ENCODE measurements at places on chromosomes 3 and 15.

DNA sequence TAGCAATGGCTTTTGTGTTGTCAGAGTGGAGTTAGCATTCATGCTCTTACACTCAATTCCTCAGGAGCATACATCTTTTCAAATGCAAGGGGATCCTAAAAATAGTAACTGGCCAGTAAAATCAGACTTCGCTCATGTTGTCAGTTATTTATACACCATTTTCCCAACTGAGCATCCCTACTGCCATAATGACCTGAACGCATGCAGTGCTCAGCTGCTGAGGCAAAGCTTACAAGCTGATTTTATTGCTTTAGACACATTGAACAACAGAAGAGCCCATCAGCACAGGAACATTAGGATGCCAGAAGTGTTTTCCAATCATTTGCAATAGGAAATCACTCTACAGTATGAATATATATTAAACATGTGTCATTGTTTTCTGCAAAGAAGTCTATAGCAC, 689.7 kb upstream of the BCHE start:
- DNase-seq = no peak

GRCh38 chr3:59081071-59081470, 31.2 kb upstream of the CFAP20DC start:
- no peak for DNase-seq

- DNase-seq = no peak
These were observed 28.0 kb upstream of the DCLK3 start for GRCh38 chr3:36792342-36792741.

DNA sequence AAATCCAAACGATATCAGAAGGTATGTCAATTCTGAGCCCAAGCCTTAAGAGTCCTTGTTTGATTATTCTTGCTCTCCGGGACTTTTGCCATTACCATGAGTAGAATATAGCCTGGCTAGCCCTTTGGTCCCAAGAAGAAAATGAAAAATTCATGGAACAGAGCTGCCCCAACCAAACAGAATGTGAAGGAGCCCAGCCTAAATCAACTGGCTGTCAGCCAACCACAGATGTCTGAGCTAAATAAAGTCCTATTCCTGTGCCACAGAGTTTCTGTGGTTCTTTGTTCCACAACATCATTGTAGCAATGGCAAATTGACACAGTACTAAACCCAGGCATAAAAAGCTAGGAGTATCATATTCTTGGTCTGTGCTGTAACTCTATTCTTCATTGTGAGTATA, 185.2 kb downstream of the CPNE4 start:
- no peak for DNase-seq
